ENCODE measurements at places on chromosomes 11 and 22.

- no peak for DNase-seq
Observed at GRCh38 chr11:40281052-40281580, 1178.3 kb downstream of the LRRC4C start.

GRCh38 chr11:129458756-129459535 is 83.3 kb downstream of the BARX2 start:
- DNase-seq: no peak

DNA sequence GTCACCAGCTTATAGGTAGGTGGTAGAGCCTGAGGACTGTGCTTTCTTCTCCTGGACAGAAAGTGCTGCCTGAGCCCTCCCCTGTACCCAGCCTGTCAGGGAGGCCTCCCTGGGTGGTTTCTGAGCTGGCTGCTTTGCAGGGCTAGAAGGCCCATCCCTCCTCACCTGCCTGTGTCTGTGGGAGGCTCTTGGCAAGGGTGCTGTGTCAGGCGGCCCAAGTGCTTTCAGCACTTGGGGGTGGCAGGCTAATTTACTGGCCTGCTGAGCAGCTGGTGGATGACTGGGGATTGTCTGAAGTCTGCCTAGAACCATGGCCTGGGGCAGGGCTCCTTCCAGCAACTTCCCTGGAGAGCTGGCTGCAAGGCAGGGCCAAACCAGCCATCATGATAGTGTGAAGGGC is 139.0 kb upstream of the NAV2 start:
- DNase-seq: no peak

- DNase-seq: no peak
Observed at GRCh38 chr11:15714641-15715399, 600.1 kb downstream of the INSC start.

GRCh38 chr22:22082960-22083359 is 100.4 kb upstream of the TOP3B start:
- DNase-seq: no peak

Data from fibroblast of upper back skin (primary cell).